AG08395 (cell line): ENCODE measurements at places on chromosomes 12 and 14.

DNA sequence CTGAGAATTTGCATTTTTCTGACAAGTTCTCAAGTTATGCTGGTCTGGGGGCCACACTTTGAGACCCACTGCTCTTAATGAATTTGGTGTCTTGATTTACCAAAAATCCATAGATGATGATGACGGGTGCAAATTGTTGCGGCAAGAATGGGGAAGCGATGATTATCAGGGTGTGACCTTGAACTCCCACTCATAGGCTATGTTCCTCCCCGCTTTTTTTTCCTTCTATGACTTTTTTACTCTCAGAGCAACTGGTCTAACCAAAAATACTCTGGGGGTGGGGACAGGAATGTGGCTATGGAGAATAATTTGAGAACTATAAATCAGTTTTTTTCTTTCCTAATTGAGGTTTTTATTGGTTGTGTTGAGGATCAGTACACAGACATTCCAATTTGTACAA is 83.6 kb downstream of the PPFIBP1 start:
- no peak for DNase-seq

GRCh38 chr14:102898298-102898697 is 24.2 kb upstream of the AMN start:
- DNase-seq, result no peak

GRCh38 chr12:13125996-13126395 is 22.5 kb upstream of the GSG1 start:
- no peak for DNase-seq

DNA sequence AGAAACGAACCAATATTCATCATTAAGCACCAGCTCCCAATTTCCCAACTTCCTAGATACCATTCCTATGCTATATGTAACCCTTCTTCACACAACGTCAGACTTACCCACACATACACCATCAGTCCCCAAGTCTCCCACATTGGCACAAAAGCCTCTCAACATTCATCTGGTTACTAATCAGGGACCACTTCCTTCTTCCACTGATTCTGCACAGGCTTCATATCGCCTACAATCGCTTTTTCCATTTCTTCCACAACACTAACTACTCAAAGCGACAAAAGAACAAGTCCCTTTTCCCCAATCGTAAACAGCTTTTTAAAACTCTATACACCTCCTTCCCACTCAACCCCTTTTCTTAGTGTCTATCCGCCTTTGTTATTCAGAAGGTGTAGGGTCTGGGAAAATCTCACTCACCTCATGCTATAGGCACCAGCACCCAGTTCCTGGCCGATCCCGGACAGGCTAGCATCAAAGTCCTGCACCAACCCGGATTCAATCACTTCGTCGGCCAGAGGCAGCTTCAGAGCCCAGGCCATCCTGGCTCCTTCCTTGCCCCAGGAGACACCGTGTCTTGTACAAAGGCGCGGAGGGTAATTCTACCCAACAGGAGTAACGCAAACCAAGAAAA is 936 bp downstream of the TFCP2 start:
- DNase-seq, result peak; percentile 19

- DNase-seq, result no peak
Measured at GRCh38 chr12:94628369-94628768, 22.0 kb downstream of the TMCC3 start.

DNA sequence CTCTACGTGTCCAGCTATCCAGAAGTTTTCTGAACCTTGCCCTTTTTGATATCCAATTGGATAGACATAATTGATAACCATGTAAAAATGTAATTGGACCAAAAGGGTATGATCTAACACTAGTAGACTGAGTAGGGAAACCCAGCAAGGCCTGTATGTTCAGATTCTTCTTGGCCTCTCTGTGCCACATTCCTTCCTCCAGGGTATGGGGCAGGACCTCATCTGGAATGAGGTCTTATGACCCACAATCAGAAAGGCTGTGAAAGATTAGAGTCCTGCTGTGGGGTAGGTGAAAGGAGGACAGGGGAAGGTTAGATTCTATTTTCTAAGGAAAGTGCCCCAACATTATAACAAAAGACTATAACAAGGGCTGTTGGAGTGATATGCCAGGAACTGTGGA is 51.3 kb upstream of the A2ML1 start:
- DNase-seq, result no peak

GRCh38 chr14:56057767-56058166 is 60.4 kb upstream of the PELI2 start:
- DNase-seq, result no peak

DNA sequence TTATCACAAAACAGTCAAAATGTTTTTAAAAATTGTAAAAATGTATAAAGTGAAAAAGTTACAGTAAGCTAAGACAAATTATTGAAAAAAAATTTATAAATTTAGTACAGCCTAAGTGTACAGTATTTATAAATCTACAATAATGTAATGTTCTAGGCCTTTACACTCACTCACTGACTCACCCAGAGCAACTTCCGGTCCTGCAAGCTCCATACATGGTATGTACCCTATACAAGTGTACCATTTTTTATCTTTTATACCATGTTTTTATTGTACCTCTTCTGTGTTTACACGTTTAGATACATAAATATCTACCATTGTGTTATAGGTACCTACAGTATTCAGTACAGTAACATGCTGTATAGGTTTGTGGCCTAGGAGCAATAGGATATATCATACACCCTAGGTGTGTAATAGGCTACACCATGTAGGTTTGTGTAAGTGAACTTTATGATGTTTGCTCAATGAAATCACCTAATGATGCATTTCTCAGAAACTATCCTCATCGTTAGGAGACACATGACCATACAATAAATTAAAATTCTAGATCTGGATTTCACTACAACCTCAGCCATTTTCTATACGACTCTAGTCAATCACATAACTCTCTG is 66.8 kb downstream of the TXNDC16 start:
- DNase-seq, result no peak
